Fibroblast of lung (primary cell): ENCODE measurements at places on chromosomes 12 and 14.

DNA sequence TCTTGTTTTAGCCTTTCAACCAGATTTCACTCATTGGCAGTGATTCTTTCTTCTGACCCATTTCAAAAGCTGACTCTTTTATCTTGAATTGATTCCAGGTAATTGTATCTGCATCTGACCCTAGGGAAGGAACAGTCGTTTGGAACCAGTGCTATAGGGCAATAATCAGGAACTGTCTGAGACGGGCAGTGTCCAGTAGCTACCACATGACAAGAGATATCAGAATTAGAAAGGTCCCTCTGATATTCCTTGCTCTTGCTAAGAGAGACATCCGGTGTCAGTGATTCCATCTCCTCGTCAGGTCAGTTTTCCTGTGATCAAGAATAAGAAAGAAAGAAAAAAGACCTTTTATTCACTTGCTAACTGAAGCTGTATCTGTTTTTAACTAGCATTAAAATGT lies 47.8 kb upstream of the PDE3A start:
- no peaks in the 10 kb centered on the region for H3K27me3 ChIP-seq
- H3K4me1 ChIP-seq, result no peaks in the 10 kb centered on the region
- no peaks in the 10 kb centered on the region for H3K36me3 ChIP-seq

DNA sequence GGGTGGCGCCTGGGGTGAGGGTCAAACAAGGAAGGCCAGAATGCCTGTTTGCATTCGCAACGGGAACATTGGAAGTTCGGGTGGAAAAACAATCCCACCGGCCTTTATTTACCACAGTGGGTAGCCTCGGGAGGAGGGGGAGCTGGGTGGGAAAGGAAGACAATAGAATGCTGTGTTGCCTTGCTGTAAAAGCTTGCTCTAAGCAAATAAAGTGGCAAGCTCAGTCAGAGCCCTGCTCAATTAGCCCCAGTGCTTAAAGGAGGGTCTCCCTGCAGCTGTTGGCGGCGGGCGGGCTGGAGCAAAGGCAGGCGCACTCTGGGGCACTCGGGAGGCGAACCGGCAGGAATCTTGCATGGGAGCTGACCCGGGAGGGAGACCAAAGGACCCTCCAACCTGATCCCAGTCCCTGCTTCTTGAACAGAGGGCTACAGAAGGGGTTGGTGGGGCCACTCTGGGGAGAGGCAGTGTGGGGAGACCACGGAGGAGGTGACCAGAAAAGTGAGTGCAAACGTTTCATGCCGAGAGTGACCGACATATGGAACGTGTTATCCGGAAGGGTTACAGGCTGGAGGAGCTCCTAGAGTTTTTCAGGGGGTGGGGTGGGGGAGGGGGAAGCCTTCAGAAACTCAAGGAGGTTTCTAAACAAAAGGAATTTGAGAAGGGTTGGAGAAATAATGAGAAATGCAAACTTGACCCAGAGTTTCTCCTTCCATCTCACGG lies 48.5 kb downstream of the NTF3 start:
- H3K4me3 ChIP-seq, result no peak overlapping the region
- no peaks in the 10 kb centered on the region for H3K36me3 ChIP-seq
- peak; percentile 8 for DNase-seq

GRCh38 chr12:49295082-49295936 lies at the start of gene PRPH:
TSS of gene PRPH (plus strand) at chr12:49295147. CDS start at chr12:49295201, 54 bp downstream.
- H3K27ac ChIP-seq, result no peak within 1 kb of the TSS
- peaks cover 27% of the 10 kb centered on the region for H3K27me3 ChIP-seq
- DNase-seq, result no peak

DNA sequence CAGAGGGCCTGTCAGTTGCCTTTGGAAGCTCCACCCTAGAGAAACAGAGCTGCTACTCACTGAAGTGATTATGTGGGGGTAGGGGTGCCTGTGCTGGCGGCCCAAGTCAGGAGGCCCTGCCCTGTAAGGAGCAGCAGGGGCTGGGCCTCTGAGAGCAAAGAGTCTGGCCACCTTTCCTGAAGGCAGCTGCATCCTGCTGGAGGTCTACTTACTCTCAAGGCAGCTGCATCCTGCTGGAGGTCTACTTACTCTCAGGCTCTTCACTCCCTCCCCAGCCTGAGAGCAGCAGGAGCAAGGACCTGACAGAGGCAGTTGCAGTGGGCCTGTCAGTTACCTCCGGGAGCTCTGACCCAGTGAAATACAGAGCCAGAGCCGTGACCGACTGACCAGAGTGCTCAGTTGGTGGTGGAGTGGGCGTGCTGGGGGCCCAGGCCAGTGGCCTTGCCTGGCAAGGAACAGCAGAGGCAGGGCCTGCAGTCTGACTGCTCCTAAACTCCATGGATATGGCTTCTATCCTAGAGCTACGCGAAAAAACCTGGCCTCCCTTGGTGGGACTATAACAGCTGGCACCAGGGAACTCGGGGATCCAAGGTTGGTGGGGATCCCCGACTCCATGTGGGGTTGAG lies 32.3 kb downstream of the RAD51B start:
- no peaks in the 10 kb centered on the region for H3K27me3 ChIP-seq
- no peak for DNase-seq
- H3K27ac ChIP-seq, result no peak overlapping the region
- no peaks in the 10 kb centered on the region for H3K4me1 ChIP-seq
- no peak overlapping the region for H3K4me3 ChIP-seq

DNA sequence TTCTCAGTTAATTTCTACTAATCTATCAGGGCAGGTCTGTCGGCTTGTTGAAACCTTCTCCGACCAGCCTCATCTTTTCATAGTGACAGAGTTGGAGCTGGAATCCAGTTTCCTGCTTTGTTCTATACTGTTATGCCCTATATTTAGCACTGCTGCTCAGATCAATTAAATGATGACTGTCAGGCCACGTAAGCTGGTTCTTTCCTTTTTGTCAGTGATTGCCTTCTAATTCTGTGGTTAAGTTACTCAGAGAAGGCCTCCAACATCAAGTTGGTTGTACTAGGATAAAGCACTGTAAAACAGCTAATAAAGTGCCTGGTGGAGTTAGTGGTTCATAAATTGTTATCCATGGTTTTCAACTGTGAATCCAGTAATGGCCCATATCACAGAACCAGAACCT lies 22.6 kb downstream of the DERA start:
- H3K27ac ChIP-seq, result no peak overlapping the region
- DNase-seq, result peak; percentile 77
- H3K4me1 ChIP-seq, result peaks cover 5% of the 10 kb centered on the region
- no peaks in the 10 kb centered on the region for H3K36me3 ChIP-seq
- H3K4me3 ChIP-seq, result no peak overlapping the region
- H3K27me3 ChIP-seq, result no peaks in the 10 kb centered on the region

- H3K27ac ChIP-seq, result no peak overlapping the region
- H3K4me1 ChIP-seq, result no peaks in the 10 kb centered on the region
- H3K36me3 ChIP-seq, result no peaks in the 10 kb centered on the region
- H3K4me3 ChIP-seq, result no peak overlapping the region
- no peak for DNase-seq
Measured at GRCh38 chr12:131088701-131089530, 135.2 kb downstream of the ADGRD1 start.

- DNase-seq, result no peak
- no peak overlapping the region for H3K4me3 ChIP-seq
- no peak overlapping the region for H3K27ac ChIP-seq
- no peaks in the 10 kb centered on the region for H3K36me3 ChIP-seq
- peaks cover 12% of the 10 kb centered on the region for H3K27me3 ChIP-seq
Measured at GRCh38 chr12:124279846-124280360, 15.0 kb upstream of the RFLNA start.

DNA sequence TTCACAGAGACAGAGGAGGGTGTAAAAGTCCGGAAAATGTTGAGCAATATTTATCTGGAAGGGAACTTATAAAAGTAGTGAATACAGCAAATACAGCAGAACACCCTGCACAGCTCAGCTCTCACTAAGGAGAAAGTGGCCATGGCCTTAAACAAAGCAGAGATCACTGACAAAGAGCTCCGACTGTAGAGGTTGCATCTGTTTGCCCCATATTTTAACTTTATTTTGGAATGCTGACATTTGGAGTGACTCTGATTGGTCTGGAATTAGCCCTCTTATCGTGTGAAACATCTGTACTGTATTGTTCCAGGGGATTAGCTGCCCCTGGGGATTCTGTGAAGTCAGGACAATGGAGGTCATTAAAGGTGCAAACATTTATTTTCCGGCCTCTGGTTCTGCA lies 1275.7 kb upstream of the FLRT2 start:
- no peak overlapping the region for H3K4me3 ChIP-seq
- no peaks in the 10 kb centered on the region for H3K36me3 ChIP-seq
- H3K4me1 ChIP-seq, result no peaks in the 10 kb centered on the region
- no peak for DNase-seq
- no peaks in the 10 kb centered on the region for H3K27me3 ChIP-seq

DNA sequence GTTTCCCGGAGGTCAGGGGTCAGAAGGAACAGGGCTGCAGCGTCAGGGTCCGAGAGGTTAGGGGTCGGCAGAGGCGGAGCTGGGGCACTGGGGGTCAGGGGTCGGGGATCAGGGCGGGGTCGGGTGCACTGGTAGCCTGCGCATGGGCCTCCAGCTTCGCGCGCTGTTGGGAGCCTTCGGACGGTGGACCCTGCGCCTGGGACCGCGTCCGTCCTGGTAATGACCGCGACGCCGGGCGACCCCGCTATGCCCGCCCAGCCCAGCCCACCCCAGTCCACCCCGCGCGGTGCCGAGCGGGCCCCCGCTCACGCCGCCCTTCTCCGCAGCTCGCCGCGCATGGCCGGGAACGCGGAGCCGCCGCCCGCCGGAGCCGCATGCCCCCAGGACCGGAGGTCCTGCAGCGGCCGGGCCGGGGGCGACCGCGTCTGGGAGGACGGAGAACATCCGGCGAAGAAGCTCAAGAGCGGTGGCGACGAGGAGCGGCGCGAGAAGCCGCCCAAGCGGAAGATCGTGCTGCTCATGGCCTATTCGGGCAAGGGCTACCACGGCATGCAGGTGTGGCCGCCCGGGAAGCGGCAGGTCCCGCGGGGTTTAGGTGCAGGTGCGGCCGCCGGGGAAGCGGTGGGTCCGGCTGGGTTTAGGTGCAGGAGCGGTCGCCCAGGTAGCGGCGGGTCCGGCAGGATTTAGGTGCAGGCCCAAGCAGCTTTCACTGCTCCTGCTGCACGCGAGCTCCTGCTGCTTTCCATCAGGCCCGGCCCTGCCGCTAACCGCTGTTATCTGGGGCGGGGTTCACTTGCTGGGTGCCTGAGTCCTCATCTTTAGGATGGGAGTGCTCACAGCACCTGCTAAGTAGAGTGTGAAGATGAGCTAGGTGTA lies 743 bp downstream of the PUS1 start:
- no peak for DNase-seq
- H3K27me3 ChIP-seq, result no peaks in the 10 kb centered on the region
- peak overlapping the region; percentile 82 for H3K27ac ChIP-seq
- H3K4me3 ChIP-seq, result peak overlapping the region; percentile 87

- H3K36me3 ChIP-seq, result no peaks in the 10 kb centered on the region
- H3K4me1 ChIP-seq, result peaks cover 2% of the 10 kb centered on the region
- no peak overlapping the region for H3K4me3 ChIP-seq
- H3K27ac ChIP-seq, result no peak overlapping the region
Measured at GRCh38 chr14:90491911-90492531, 95.2 kb downstream of the CALM1 start.

DNA sequence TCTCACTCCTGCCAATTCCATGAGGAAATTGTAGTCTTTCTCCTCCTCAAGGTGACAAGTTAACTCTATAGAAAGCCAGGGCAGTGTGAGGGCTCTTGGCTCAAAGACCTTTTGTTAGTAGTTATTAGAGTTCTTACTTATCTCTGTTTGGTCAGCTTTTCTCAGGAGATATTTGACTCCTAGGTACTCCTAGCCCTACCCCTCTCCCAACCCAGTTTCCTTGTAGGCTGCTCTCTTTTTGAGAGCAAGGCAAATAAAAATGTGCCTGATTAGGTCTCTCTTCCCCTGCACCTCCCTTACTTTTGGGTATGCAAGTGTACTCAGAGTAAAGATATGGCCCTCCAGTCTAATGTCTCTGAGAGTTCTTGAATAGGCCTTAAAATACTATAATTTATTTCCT lies 23.8 kb downstream of the BTG1 start:
- no peak overlapping the region for H3K27ac ChIP-seq
- no peaks in the 10 kb centered on the region for H3K27me3 ChIP-seq
- H3K4me3 ChIP-seq, result no peak overlapping the region
- H3K36me3 ChIP-seq, result no peaks in the 10 kb centered on the region

GRCh38 chr12:114339626-114340025 lies 66.3 kb downstream of the TBX5 start:
- H3K4me3 ChIP-seq, result no peak overlapping the region
- H3K36me3 ChIP-seq, result no peaks in the 10 kb centered on the region
- no peak overlapping the region for H3K27ac ChIP-seq
- H3K4me1 ChIP-seq, result peaks cover 7% of the 10 kb centered on the region

DNA sequence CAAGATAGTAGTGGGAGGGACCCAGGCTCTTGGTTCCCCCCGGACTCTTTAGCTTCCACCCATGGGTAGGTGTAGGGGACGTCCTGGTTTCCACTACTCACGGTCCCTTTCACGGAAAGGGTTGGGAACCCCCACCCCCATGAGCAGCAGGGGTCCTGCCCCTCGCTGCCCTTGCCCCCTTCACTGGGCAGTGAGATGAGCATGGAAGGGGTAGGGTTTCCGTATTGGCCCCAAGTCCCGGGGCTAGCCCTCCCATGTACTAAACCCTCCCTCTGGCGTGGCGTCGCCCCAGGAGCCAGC lies 12.7 kb downstream of the AGAP2 start:
- no peaks in the 10 kb centered on the region for H3K27me3 ChIP-seq
- peak overlapping the region; percentile 84 for H3K4me3 ChIP-seq
- peaks cover 5% of the 10 kb centered on the region for H3K36me3 ChIP-seq
- DNase-seq, result no peak

GRCh38 chr12:7460375-7461259 lies 16.7 kb upstream of the CD163L1 start:
- no peaks in the 10 kb centered on the region for H3K4me1 ChIP-seq
- H3K4me3 ChIP-seq, result no peak overlapping the region
- H3K36me3 ChIP-seq, result no peaks in the 10 kb centered on the region
- H3K27ac ChIP-seq, result no peak overlapping the region

DNA sequence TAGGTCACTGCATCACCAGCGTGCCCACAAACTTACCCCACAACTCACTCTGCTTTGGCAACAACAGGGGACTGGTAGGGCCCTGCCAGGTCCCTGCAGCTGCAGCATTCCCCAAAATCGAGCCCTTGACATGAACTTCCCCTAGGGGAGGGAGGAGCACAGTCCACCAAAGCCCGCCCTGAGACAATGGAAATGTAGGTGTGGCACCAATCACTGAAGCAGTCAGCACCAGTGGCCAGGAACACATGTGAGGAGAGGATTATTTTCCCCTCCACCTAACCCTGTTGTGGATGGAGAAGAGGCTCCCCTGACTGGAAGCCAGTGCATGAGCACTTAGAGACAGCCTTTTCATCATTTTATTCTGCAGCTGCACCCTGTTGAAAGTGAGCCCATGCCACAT lies 573.8 kb downstream of the SOX5 start:
- H3K4me1 ChIP-seq, result no peaks in the 10 kb centered on the region
- H3K27ac ChIP-seq, result no peak overlapping the region
- no peaks in the 10 kb centered on the region for H3K36me3 ChIP-seq

GRCh38 chr12:55906056-55906455 lies 21.6 kb downstream of the PYM1 start:
- H3K27me3 ChIP-seq, result no peaks in the 10 kb centered on the region
- peaks cover 1% of the 10 kb centered on the region for H3K36me3 ChIP-seq
- DNase-seq, result peak; percentile 58
- peaks cover 5% of the 10 kb centered on the region for H3K4me1 ChIP-seq
- H3K4me3 ChIP-seq, result no peak overlapping the region
- H3K27ac ChIP-seq, result no peak overlapping the region

GRCh38 chr12:104959335-104959841 lies 1.3 kb upstream of the SLC41A2 start:
- H3K27ac ChIP-seq, result peak overlapping the region; percentile 89
- H3K36me3 ChIP-seq, result no peaks in the 10 kb centered on the region
- H3K27me3 ChIP-seq, result no peaks in the 10 kb centered on the region
- H3K4me1 ChIP-seq, result peaks cover 13% of the 10 kb centered on the region

GRCh38 chr12:10697156-10697555 lies 23.3 kb upstream of the STYK1 start:
- no peak for DNase-seq
- peaks cover 2% of the 10 kb centered on the region for H3K4me1 ChIP-seq
- no peak overlapping the region for H3K27ac ChIP-seq
